Mucosa of gallbladder (tissue), 1 donor: ENCODE measurements at places on chromosomes 2 and 18. TPM values are rescaled to one million over a fixed set of nuclear protein-coding genes. Genes with fewer than 3 reads are reported as not detected.

Gene EMILIN1
- 210 TPM for total RNA-seq

GRCh38 chr2:180376066-180376465 lies 369.0 kb upstream of the CWC22 start:
- DNase-seq = no peak

DNA sequence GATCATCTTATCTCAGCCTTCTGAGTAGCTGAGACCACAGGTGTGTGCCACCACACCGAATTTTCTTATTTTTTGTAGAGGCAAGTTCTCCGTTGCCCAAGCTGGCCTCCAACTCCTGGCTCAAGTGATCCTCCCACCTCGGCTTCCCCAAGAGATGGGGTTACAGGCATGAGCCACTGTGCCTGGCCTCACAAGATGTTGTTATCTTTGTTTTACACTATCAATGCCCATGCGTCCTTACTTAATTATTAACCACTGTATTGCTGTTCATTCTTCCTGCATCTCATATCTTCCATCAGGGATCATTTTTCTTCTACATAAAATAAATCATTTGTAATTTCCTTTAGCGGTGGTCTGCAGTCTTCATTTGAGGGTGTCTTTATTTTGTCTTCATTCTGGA lies 181.9 kb downstream of the TGIF1 start:
- no peak for DNase-seq

- DNase-seq = no peak
Observed at GRCh38 chr2:228575897-228576296, 394.4 kb upstream of the SPHKAP start.

- no peak for DNase-seq
Observed at GRCh38 chr18:60021556-60021955, 121.8 kb downstream of the PMAIP1 start.

GRCh38 chr2:148969659-148970061 lies 68.8 kb upstream of the LYPD6B start:
- DNase-seq = no peak

- DNase-seq = no peak
Observed at GRCh38 chr2:65437392-65438135, 5.2 kb upstream of the SPRED2 start.

GRCh38 chr2:21643180-21643579 lies 519.4 kb downstream of the TDRD15 start:
- DNase-seq = no peak

GRCh38 chr2:168156661-168157060 lies 90.7 kb downstream of the STK39 start:
- no peak for DNase-seq

DNA sequence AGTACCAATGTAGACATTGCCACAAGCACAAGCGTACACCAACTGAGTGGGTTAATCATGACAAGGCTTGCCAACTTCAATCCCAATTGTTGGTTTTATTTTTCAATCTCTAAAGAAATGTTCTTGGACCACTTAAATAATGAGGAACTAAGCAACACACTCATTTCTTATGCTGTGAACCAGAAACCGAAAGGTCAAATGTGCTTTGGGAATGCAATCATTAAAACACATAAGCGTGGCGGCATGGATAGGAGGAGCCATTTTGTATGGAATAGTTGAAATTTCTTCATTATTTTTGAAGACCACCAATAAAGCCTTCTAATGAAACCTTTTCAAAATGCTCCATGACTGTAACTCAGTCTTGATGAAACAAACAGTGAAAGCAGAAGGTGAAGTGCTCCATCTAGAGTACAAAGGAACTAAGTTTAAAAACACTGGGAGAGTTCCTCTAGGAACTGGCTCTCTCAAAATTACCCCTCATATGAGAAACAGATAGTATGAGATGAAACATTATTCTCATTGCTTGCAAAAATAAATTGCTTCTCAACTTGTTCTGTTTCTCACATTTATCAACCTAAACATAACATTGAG lies 113.2 kb upstream of the CHST9 start:
- DNase-seq = no peak

DNA sequence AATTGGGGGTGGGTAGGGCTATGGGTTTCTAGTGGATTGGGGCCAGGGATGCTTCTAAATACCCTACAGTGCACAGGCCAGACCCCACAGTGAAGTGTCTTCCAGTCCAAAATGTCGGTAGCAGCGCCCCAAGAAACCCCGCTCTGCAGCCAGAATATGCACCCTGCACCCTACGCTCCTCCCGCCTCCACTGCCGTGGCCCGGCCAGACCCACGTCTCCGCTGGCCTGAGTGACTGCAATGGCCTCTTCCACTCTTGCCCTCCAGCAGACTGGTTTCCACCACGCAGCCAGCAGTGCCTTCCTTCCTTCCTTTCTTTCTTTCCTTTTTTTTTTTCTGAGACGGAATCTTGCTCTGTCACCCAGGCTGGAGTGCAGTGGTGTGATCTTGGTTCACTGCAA lies 91.4 kb upstream of the TAF1B start:
- no peak for DNase-seq

DNA sequence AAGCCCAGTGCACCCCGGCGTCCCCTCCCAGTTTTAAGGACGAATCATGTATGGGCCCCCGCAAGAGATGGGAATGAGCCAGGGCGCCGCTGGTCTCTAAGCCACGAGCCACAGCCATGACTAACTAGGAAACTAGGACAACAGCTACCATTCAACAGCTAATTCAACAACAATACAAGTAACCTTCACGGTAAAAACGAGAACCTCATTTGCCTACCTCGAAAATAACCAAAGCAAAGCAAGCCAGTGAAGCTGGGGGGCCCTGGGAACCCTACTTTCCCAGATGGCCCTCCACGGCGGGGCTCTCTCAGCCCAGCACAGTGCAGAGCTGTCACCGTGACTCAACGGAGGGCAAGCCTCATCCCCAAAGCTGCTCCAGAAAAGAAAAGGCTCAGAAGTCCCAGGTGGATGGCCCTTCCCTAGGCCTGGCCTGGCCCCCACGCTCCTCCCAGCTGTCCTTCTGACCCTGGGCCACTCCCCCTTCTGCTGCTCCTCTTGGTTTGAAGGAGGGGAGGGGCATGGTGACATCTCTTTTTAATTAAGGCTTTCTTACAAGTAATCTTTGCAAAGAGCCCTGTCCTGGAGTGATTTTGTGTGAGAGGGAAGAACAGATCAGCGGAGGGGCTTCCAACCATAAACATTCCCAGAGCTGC lies 126.3 kb downstream of the HDAC4 start:
- no peak for DNase-seq

DNA sequence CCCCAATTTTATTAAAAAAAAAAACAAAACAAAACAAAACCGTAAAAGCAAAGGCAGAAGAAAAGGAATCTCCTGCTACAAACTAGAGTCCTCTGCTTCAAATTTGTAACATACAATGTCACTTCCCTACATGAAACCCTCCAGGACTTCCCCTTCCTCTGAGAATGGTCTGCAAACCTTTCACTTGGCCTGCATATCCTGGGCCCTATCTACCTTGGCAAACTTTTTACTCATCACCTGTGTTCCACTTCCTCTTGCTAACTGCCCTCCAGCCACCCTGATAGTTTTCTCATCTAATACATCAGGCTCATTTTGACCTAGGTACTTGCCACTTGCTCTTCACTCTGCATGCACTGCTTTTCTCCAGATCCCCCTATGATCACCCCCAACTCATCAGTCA lies 255.5 kb downstream of the ETAA1 start:
- no peak for DNase-seq

DNA sequence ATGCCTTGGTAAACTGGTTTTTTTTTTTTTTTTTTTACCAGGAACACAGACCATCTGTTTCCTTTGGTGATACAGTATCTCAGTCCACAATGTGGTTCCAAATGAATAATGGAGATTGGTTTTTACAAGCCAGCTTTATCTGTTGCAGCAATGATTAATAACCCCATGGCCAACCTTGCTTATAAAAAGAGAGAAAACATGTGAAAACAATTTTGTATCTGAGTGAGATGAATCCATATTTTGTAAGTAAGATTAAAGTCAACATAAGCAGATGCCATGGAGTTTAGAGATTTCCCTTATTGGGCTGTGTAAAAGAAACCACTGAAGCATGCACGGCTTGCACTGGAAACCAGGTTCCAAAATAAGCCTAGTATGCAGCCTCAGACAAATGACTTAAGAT lies 108.6 kb upstream of the CNTNAP5 start:
- DNase-seq = no peak

DNA sequence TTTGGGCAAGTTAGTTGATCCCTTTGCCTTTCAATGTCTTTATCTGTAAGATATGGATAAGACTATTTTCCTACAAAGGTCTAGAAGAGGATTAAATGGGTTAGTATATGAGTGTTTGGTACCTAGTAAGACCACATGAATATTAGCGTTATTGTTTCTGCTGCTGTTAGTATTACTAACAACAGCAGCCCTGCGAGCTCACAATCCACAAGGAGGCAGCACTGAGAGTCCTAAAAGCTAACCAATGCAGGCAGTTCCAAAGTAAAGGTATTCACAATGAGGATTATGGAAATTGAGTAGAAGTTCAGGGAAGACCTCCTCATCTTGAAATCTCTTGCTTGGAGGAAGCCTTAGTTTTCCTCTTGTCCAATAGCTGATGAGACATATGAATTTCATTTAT lies 248.9 kb downstream of the TDRD15 start:
- no peak for DNase-seq

GRCh38 chr18:22282311-22283115 lies 113.1 kb downstream of the GATA6 start:
- DNase-seq = no peak
